Activated CD4-positive, alpha-beta T cell treated with anti-CD3 and anti-CD28 coated beads, Interleukin-2, amount 50 U/mL, for 4 hours (primary cell): ENCODE measurements at places on chromosomes 5 and 9.

DNA sequence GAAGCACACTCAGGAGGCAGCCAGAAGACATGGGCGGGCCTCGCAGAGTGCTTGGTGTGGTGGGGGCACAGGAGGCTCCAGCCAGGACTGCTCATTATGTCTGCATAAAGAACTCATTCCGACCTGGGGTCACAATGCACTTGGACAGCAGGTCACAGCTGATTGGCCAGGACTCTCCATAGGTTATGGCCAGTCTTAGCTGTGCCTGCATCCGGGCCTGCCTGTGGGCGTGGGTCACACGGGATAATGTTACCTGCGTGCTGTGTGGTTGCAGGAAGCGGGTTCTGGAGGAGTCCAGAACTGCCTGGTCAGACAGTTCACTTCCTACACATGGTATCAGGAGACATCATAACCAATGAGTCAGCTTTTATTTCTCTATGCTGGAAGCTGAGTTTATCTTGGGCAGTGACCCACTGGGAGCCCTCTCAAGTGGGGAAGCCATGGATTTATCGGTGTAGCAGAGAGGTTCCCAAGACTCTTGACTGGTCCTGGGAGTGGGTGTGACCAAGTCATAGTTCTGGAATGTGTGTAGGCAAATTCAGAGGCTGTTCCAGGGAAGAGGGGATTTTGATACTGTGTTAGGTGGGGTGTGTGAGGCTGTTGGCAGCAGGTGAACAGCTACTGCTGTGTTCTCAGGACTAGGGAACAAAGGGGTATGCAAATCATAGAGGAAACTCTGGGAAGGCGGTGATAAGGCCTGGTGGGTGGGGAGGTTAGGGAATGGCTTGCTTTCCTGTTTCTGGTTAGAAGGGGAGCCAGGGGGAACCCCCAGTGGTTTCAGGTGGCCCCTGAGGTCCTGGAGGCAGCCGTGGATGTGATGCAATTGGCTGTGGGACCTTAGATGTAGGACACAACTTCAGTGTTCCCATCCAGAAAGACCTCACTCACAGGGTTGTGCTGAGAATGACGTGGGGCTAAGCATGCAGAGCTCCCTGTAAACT, 51.3 kb downstream of the ARHGEF37 start:
- no peak for DNase-seq

GRCh38 chr9:117249799-117250198, 165.1 kb downstream of the ASTN2 start:
- DNase-seq: no peak

- no peak for DNase-seq
Measured at GRCh38 chr9:71037521-71037920, 83.9 kb downstream of the TRPM3 start.

GRCh38 chr5:82111191-82111590, 139.4 kb downstream of the ATG10 start:
- no peak for DNase-seq
